ENCODE measurements at places on chromosomes 7 and 10. TPM values are rescaled to one million over a fixed set of nuclear protein-coding genes. Genes with fewer than 3 reads are reported as not detected.

VSTM4 gene
- 36.0 TPM for total RNA-seq

OPN4 gene
- not detected for total RNA-seq

PHYHIPL gene
- total RNA-seq, result 32.1 TPM

SPDYE8 gene
- not detected for total RNA-seq

C10orf62 gene
- total RNA-seq, result not detected

UCN3 gene
- total RNA-seq, result not detected

CRYGN gene
- total RNA-seq, result not detected

TMEM184A gene
- total RNA-seq, result 15.4 TPM

EGFR gene
- 78.3 TPM for total RNA-seq

PRKAR2B gene
- 65.7 TPM for total RNA-seq

EPO gene
- total RNA-seq, result not detected

SLC37A3 gene
- total RNA-seq, result 25.8 TPM

PNLIPRP2 gene
- not detected for total RNA-seq

INMT gene
- total RNA-seq, result 132 TPM

NKX2-3 gene
- total RNA-seq, result not detected

CLDN4 gene
- total RNA-seq, result 216 TPM

ODAD2 gene
- 6.6 TPM for total RNA-seq

DCLRE1A gene
- total RNA-seq, result 9.7 TPM

GIMAP1 gene
- 3.9 TPM for total RNA-seq

FAM13C gene
- 66.7 TPM for total RNA-seq

ERVW-1 gene
- not detected for total RNA-seq

FAM180A gene
- total RNA-seq, result 6.9 TPM

GALNT17 gene
- 46.7 TPM for total RNA-seq

DKK1 gene
- total RNA-seq, result 6.5 TPM

ABCB1 gene
- 9.2 TPM for total RNA-seq

CNTNAP2 gene
- total RNA-seq, result 43.7 TPM

SCIN gene
- 12.2 TPM for total RNA-seq

ADAM12 gene
- total RNA-seq, result 1.9 TPM

MYL10 gene
- total RNA-seq, result not detected

NKX6-2 gene
- total RNA-seq, result not detected

FRG2B gene
- total RNA-seq, result not detected

PFKFB3 gene
- 52.7 TPM for total RNA-seq

NPTX2 gene
- 144 TPM for total RNA-seq

GIMAP8 gene
- total RNA-seq, result 2.5 TPM

IKZF1 gene
- total RNA-seq, result 2.7 TPM

VOPP1 gene
- 29.4 TPM for total RNA-seq

IFIT1B gene
- total RNA-seq, result not detected

CYP26C1 gene
- 0.09 TPM for total RNA-seq

NPY4R gene
- 3.1 TPM for total RNA-seq

TRIM73 gene
- 4.1 TPM for total RNA-seq

NRAP gene
- total RNA-seq, result 11.2 TPM

CARD11 gene
- 0.87 TPM for total RNA-seq

OR2A12 gene
- total RNA-seq, result not detected

SLC18A3 gene
- not detected for total RNA-seq

SH3PXD2A gene
- 26.4 TPM for total RNA-seq

OR6B1 gene
- total RNA-seq, result not detected

UNCX gene
- total RNA-seq, result not detected

ZNF425 gene
- 2.8 TPM for total RNA-seq

EVX1 gene
- 5.9 TPM for total RNA-seq

CALHM3 gene
- total RNA-seq, result not detected

LRRN3 gene
- 41.5 TPM for total RNA-seq

PCDH15 gene
- total RNA-seq, result not detected
